M059J (cell line): ENCODE measurements at places on chromosomes 7 and 10.

- no peak for DNase-seq
These were observed 848.1 kb downstream of the PCDH15 start for GRCh38 chr10:53952698-53953630.

DNA sequence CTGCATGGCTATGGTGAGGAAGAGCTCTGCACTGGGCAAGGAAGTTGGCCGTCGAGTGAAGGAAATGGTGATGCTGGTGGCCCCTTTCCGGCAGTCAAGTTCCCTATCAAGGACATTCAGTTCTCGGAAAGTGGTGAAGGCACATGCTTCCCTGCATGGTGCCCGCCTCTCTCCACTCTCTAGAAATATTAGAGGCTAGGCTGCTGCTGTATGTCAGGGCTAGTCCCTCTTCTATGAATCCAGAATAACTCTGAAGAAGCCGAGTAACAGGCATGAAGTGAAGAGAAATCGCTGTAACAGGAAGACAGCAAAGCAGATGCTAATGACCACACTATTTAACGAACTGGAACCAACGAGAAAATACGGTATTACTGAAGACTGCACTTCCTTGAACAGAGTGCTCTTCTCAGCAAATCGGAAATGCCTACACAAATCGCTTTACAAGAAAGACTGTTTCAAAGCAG is 5.4 kb downstream of the IDI1 start:
- no peak for DNase-seq

GRCh38 chr10:6738112-6738768 is 158.2 kb upstream of the PRKCQ start:
- DNase-seq = peak; percentile 47

GRCh38 chr7:100152404-100152803 is 3.7 kb downstream of the LAMTOR4 start:
- DNase-seq = no peak

DNA sequence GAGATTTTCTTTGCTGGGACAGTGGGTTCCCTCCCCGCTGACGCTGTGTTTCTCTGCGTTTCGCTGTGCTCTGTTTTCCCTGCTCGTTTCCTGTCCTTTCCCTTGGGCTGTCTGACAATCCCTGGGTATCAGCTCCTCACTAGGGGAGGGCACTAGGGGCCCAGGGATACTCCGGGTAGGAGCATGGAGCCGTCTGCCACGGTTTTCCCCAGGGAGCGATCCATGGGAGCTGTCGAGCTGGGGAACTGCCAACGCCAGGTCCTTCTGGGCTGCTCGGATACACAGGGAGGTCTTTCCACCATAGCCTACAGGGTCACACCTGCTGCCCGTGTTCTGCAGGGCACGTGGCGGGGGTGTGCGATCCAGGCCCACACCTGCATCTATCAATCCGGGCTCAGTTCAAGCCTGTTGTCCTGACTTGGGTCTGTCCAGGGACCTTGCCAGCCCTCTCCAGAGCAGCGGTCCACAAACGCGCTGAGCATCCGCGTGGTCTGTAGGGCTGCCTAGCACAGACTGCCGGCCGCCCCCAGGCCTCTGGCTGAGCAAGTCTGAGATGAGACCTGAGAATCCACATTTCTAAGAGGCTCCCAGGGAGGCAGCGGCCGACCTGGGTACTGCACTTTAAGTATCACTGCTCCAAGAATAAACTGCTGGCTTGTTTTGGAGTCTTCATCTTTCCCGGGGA is 263.1 kb downstream of the ELFN1 start:
- no peak for DNase-seq

- no peak for DNase-seq
These were observed 151.4 kb downstream of the PTPN20 start for GRCh38 chr10:47062441-47063200.

- no peak for DNase-seq
These were observed 552 bp downstream of the SLC25A16 start for GRCh38 chr10:68526634-68527307.

DNA sequence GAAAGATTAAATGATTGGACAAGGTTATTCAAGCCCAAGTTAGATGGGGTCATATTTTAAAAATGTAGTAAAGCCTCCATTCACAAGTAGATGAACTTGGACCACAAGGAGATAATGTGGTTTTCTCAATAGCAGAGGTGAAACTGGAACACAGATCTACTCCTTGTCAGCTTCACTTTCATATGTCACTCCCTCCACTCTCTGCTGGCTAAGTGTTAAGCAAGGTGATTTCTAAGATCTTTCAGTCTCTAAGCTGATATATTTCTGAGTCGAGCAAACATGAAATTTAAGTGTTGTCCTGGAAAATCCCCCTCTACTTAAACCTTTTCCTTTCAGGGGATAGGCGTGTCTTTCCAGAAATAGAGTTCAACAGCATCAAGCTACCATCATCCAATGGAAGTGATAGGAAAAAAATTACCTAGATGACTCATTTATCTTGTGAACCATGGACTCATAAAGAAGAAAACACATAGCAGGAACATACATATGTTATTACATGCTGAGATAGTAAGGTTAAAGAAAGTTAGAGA is 275.0 kb downstream of the PTEN start:
- DNase-seq = no peak

DNA sequence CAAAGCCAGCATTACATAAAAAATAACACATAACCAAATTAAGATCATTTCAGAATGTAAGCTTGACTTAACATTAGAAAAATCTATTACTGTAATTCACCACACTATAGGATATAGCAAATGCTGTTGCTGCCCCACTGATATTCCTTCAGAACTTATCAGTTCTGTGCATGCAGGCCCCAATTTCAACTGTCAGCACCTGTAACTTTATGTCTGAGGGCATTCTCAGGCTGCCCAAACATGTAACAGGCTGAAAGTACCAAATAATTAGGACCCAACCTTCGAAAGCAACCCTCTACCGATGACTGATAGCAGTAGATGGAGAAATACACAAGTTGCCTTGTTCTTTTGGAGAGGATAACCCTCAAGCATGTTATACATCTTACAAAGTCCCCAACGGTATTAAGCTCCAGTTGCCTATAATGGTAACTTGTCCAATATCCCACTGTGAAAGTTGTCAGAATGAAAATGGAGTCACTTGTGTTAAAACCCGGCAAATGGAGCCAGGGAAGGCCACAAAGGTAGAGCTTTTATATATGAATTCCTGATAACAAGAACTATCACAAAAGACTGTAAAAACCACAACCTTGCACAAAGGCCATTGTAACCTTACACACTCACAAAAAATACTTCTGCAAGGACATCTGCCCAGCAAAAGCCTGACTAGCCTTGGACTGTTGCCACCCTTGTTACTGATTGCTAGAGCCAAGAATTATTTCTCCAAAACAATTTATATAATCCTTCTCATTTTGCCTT is 66.9 kb upstream of the ZNF746 start:
- DNase-seq = no peak

DNA sequence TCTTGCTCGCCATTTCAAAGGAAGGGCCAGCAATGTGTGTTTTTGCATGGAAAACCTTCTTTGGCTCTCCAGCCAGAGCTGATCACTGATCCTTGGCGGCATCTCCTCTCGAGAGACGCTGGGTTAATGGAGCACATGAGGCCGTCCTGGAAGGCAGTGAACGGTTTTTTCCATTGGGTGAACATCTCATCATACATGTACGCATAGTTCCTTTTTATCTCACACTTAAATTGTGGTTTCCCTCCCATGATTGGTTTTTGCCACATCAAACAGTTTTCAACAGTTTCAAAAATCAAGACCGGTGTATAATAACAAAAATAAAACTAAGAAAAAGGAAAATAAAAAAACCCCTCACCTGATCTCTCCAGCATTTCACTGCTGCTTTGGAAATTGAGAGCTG is 276.4 kb downstream of the TCF7L2 start:
- DNase-seq = no peak
